ENCODE measurements at places on chromosomes 6 and 20.

GRCh38 chr6:15520626-15521203 is 142.1 kb downstream of the DTNBP1 start:
- no peak for DNase-seq

DNA sequence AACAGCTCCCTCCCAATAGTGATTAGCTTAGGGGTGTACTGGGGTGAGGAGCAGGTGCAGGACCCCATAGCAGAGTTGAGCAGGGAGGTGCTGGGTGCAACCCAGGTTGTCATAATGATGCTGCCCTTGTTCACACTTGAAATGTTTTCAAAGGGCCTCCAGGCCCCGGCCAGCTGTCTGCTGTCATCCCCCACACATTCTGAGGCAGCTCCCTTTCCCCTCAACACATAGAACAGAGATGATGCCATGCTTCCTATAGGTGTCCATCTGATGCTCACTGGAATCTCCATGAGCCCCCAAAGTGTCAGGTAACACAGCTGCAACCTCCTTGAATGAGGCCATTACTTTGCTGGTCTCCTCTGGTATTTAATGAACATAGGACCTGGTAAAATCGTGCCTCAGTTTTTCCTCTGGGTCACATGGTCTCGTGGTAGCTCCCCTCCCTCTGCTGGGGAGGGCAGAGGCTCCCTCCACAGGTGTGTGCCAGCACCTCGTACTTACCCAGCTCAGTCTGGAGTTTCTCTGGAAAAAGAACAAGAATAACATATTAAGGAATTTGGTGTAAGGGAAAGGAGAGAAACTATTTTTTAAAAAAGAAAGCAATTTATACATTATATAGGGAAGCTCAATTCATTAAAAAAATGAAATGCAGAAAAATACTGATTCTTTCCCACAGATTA is 5.6 kb downstream of the BTNL2 start:
- DNase-seq: no peak

- DNase-seq: no peak
These were observed 200.1 kb upstream of the HEY2 start for GRCh38 chr6:125549202-125549884.

DNA sequence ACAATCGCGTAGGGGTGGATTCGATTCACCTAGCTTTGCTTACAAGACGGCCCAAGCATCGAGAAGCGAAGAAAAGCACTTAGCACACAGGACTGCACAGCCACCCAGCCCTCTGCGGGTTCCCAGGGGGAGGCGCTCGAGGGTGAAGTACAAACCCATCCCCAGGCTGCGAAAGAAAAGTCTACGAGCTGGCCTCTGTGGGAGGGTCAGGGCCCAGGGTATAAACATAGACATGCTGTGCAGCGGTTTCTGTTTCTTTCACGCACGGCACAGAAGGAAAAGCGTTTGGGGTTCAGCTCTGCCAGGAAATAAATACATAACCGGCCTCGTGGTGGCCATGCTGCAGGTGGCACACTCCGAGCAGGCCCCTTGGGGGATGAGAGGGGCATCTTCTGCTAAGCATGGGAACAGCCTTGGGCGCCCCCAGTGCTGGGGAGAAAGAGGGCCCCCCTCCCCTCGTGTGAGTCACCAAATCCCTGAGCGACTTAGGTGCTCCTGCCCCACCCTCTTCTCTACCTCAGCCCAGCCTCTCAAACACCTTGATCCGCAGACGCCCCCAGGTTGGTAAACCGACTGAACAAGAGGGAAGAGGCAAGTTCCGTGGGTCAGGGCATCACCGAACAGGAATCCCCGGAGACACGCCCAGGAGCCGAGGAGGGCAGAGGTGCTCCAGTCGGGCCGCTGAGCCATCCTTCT is 91.6 kb upstream of the RIPOR2 start:
- no peak for DNase-seq

DNA sequence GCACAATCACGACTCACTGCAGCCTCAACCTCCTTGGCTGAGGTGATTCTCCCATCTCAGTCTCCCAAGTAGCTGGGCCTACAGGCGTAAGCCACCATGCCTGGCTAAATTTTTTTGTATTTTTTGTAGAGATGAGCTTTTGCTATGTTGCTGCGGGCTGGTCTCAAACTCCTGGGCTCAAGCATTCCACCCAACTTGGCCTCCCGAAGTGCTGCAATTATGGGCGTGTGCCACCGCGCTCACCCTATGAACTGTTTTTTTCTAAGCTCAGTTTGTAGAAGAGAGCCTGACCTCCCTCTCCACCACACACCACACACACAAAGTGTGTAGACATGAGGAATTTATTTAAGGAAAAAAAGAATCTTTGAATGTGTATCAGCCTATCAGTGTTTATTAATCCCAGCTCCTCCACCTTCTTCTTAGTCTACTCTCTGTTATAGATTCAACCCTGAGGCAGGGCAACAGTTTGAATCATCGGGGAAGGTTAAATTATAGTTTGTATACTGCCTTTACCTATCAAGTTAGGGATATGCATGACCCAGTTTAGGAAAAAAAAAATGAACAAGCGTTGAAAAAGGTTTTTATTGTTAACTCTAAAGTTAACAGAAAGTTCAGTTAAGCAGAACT is 74.1 kb downstream of the PLEKHG1 start:
- DNase-seq: no peak

DNA sequence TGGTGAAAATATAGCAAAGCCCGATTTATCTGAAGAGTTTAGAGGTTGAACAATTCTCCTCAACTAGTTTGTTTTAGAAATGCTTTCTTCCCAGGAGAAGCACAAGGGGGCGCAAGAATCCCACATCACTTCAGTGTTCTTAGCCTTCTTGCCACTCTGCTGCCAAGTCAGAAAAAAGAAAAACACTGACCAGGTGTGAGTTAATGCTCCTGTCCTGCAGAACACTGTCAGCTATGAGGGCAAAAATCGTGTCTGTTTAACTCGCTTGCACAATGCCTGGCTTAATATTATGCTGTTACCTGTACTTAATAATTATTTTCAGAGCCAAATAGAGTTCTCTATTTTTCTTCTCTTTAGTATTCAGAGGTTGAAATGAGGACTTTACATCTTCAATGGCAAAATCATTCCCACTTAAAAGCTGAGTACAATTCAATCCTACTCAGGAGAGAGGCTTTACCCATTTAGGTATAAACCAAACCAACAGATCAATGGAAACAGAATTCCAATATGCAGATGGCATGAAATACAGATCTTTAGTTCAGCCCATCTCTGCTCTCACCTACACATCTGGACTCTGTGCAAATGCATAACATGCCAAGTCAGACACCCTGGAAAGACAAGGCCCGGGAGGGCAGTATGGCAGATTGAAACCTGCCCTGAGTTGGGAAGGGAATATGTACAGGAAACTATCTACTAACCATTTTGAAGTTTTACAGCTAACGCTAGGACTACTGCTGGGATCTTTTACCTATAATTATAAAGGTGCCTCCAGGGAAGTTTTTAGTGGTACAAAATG is 71.4 kb upstream of the TULP1 start:
- peak; percentile 33 for DNase-seq
